ENCODE measurements at places on chromosomes 5 and 9.

- DNase-seq = no peak
Measured at GRCh38 chr5:136526791-136527190, 161.4 kb upstream of the TRPC7 start.

DNA sequence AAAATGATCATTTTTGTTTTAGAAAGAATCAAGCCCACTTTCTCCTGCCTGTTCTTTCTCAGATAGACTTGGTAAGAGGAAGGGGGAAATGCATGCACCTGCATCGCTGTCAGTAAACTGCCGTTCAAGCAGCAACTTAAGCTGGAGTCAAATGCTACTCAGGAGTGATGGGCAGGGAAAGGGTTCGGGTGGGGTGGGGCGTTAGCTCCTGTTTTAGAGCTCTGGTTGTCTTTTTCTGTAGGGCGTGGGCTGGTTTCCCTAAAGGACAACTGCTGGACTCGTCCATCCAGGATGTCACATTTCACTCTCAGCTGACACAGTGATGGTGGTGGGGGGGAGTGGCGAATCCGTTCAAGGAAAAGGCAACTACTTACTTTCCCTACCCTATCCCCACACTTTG, 75.0 kb downstream of the NDFIP1 start:
- no peak for DNase-seq

DNA sequence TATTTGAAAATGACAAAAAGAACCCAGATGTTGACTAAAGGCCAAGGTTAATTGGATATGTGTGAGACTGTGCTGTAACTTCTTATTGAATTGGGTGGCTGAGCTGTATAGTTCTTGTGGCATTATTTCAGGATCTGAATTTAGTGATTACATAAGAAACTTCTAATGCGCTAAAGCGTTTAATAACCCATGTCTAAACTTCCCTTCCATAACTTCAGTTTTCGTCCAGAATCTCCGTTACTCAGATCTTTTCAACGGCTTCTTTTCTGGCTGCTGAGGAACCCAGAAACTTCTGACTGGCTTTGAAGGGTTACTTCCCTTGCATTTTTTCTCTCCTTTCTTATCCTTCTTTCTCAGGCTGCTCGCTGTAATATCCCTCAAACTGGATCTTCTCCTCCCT, 28.1 kb upstream of the C9orf72 start:
- no peak for DNase-seq

DNA sequence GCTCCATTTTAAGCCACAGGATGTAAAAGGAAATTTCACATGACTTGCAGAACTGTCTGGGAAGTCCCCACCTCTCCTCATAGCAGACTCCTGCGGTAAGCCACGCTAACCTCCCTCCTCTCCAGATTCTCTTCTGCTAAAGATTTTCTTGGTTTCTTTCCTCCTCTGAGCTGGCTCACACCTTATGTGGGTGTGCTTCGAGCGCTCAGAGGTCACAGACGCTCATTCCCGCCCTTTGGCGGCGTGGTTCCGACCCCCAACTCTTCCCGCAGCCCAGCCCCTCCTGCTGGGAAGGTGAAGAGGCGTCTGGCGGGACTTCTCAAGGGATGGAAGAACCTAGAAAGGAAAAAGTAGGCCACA, 32.9 kb upstream of the CDK20 start:
- DNase-seq = peak; percentile 61

- DNase-seq = peak; percentile 44
Measured at GRCh38 chr9:131839281-131840084, 99.6 kb upstream of the RAPGEF1 start.

DNA sequence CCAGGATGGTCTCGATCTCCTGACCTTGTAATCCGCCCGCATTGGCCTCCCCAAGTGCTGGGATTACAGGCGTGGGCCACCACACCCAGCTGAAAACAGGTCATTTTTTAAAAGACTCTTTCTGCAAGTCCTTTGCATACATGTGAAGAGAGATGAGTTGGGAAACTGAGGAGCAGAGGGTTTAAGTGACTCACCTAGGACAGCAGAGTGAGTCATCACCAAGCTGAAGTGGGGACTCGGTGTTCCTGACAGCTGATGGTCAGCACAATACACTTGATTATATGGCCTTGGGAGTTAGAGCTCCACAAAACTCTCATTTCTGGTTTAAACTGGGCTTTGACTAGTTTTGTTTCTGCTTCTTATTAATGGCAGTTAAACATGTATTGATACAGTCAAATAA, 38.1 kb upstream of the SSBP2 start:
- DNase-seq = no peak

DNA sequence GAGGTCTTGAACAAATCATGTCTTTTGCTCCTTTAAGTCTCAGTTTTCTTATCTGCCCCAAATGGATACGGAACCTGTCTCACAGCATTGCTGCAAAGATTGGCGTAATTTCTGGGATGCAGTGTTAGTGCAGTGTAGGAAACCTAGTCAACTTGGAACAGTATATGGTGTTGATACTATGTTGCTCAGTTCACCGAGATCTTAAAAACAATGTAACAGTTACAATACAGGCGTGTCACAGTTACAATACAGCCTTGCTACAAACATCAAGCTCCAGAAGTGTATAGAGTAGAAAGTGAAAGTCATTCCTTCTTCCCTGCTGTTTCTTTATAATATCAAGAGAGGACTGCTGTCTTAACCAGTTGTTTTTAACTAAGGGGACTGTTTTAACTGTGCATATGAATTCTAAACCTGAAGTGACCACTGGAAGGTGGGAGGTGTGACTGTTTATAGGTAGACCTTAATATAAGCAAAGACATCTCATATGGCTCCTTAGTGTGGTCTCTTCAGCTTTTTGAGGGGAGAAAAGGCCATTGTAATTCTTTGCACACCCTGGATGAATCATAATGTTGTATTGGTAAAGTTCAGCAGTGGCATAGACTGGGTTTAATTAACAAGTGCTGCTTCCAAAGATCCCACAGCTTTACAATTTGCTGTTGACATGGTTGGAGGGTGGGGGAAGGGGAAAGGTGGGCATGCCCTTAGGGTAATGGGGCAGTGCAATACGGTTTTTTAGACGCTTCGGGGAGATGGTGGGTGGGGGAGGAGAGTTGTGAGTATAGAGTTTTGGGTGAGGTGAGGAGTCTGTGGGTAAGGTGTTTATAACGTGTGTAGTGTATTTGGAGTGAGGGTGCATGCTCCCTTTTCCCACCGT, 12.9 kb downstream of the PRRC2B start:
- no peak for DNase-seq

GRCh38 chr5:41275813-41276512, 62.6 kb upstream of the C6 start:
- DNase-seq = no peak

All from stimulated activated naive CD8-positive, alpha-beta T cell treated with anti-CD3 and anti-CD28 coated beads, Interleukin-15, Interleukin-2, amounts not matched to agents 100 U/mL and 50 U/mL, for 24 hours (primary cell).